Thoracic aorta (tissue), 2 donors: ENCODE measurements at places on chromosomes 11 and 22. TPM values are rescaled to one million over a fixed set of nuclear protein-coding genes. Genes with fewer than 3 reads are reported as not detected.

CABP2 gene
- total RNA-seq = not detected

GRCh38 chr11:116287866-116288265 lies 484.9 kb downstream of the BUD13 start:
- no peak for DNase-seq

DNA sequence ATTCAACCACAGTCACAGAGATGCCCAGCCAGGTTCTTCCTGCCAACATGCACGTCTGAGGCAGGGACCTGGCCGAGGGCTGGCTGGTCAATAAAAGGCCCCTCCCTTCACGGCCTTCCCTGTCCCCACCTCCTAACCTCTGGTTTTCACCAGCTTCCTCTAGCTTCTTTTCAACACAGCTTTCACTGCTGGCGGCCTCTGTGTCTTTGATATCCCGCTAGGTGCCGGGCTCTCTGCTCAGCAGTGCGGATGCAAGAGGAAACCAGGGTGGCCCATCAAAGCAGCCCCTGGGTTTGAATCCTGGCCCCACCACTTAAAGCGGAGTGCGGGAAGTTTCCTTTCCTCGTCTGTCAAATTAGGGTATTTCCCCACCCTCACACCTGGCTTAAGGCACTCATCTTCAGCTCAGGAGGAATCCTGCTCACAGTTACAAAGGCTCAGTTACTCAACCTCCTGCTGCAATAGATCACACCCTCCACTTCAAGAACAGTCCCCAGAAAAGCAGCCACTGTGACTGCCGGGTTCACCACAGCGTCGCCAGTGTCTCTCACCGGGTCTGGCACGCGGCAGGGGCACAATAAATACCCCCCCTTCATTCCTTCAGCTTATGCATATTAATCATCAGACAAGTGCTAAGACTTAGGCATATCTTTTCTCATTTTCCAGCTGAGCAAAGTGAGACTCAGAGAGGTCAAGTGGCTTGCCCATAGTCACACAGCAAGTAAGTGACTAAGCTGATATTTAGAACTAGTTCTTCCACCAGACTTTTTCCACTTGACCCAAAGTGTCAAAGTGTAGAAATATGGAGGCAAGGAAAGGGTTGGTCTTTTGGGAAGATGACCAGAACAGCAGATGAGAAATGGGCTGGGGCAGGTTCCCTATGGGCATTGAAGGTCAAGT lies 45.7 kb downstream of the TXN2 start:
- DNase-seq = no peak

DNA sequence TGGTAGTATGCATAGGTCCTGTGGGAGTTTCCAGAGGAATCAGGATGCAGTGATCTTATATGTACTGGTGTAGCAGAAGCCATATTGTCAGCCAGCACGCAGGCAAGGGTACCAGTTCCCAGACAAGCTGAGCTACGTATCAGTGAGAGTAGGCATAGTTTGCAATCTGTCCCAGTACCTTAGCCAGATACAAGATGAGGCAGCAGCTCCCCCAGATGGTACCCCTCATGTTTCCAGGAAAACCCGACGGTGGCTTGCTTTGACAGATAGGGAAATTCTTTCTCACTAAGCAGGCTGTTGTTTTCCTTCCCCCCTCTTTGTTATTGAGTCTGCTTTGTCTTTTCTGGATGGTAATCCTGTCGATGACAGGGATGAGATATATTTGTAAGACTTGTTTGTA lies 109.7 kb upstream of the RRM1 start:
- no peak for DNase-seq

DNA sequence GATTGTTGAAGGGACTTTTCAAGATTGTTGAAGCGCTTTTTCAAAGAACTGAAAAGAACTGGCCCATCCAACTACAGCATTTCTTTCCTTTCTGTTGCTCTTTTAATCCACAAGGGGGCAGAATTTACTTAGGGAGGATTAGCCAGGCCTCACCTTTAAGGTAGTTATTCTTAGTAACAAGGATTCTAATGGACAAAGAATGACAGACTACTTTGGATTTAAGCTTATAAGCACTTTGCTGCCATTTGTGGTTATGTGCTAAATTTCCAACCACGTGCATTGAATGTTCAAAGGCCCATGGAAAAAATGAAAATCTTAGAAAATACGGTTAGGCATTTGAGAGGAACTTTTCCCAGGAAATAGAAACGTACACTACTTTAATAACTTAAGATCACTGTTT lies 49.5 kb upstream of the HSPA8 start:
- no peak for DNase-seq

DNA sequence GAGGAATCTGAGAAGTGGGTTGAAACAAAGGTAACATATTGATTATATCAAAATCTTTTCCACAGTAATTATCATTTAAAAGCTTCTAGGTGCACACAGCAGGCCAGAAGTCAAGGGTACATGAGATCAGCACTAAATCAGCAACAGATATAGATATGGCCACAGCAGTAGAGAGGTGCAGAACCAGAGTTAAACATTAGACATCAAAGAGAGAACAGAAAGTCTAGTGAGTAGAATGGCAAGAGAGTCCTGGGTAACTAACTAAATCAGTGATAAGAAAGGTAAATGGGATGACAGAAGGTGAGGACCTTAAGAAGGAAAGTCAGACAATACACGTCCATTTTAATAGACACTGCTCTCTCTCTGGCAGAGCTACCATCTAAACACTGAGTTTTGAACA lies 119.5 kb upstream of the GRIA4 start:
- DNase-seq = no peak
